SW480 (cell line): ENCODE measurements at places on chromosomes 1 and 21.

- DNase-seq = no peak
These were observed 42.2 kb downstream of the OLIG1 start for GRCh38 chr21:33112151-33112550.

DNA sequence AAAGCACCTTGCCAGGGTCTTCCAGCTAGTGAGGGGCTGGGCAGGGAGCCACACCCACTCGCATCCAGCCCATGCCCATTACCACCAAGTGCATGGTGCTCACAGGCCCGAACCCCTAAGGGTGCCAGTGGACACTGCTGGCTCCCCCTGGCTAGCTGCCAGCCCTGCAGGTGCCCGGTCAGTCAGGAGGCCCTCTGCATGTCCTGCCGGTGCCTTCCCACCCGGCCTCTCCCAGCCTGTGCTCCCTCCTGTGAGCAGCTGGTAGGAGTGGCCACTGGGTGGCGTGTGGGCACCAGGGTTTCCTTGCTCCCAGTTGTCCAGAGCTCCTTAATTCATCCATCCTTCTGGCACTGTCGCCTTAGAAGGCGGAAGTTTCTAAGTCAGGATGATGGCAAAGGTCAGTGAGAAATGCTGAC, 33.4 kb downstream of the QSOX1 start:
- DNase-seq = peak; percentile 63

GRCh38 chr1:230542054-230542453, 100.2 kb upstream of the COG2 start:
- no peak for DNase-seq

GRCh38 chr21:33801424-33802405, 113.9 kb downstream of the ATP5PO start:
- peak; percentile 50 for DNase-seq

DNA sequence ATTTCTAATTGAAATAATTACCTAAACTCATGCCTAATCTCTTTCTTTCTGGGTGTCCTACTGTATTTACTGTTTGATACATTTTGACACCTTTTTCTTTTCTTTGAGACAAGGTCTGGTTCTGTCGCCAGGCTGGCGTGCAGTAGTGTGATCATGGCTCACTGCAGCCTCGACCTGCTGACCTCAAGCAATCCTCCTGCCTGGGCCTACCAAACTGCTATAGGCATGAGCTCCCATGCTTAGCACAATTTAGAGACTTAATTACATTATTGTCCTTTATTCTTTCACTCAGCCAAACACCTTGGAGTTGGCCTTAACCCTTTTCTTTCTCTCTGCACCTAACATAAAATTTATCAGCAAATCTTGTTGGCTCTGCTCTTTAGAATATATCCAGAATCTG, 139.8 kb upstream of the KIF26B start:
- DNase-seq = no peak

GRCh38 chr1:84877592-84877991, 15.4 kb downstream of the LPAR3 start:
- no peak for DNase-seq

GRCh38 chr1:230892018-230892491, 23.7 kb upstream of the C1orf198 start:
- no peak for DNase-seq

- DNase-seq = peak; percentile 21
These were observed 38.4 kb upstream of the SPAG17 start for GRCh38 chr1:118223426-118223825.

- DNase-seq = no peak
These were observed 49.1 kb upstream of the ZNF648 start for GRCh38 chr1:182110635-182111034.

DNA sequence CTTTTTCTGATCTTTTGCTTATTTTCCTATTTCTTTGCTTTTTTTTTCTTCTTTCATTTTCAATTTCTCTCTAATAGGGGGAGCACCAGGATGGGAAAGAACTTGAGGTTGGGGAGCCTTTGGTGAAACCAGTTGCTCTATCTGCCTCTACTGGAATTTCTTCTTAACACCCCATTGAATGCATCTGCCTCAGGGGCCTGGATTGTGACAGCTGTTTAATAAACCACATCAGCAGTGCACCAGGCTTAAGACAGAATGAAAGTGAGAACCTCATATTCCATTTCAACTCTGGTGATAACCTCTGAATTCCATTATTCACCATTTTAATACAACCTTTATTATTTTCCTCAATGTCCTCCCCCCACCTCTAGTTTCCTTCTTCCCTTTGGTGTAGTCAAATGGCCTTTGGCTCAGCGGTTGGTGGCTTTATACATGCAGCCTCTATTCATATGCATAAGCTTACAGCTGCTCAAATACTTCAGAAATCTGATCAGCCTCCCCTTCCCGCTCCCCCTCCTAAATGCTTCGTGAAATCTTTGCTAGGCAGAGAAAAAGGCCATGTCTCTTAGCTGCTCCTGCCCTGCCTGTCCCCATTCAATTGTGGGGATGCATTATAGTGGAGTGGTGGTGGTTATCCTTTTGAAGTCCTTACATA, 537.3 kb upstream of the PLXNA2 start:
- DNase-seq = no peak

- peak; percentile 19 for DNase-seq
These were observed 4.5 kb upstream of the COL16A1 start for GRCh38 chr1:31708324-31708723.

DNA sequence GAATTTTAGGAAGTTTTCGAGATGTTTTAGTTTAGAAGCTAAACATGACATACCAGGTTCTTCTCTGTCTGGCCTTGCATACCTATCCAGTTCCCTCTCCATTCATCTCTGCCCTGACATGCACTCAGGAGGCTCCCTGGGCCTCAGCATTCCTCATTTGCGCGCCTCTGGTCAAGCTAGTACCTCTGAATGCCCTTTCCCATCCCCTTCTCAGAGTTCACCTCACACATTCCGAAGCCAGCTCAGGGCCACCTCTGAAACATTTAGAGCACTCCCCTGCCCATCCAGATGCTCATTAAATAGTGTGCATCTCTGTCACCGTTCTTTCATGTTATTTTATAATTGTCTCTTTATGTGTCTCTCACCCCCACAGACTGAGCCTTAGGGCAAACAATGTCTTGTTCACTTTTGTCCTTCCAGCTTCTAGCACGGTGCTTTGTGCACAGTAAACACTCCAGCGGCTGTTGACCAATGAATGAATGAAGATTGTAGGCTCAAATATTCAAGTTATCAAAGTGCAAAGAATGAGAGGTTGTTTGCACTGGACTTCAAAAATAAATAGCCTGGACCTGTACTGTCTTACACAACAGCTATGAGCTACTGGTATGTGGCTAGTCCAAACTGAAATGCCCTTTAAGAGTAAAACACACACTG, 1.2 kb upstream of the DHCR24 start:
- no peak for DNase-seq

DNA sequence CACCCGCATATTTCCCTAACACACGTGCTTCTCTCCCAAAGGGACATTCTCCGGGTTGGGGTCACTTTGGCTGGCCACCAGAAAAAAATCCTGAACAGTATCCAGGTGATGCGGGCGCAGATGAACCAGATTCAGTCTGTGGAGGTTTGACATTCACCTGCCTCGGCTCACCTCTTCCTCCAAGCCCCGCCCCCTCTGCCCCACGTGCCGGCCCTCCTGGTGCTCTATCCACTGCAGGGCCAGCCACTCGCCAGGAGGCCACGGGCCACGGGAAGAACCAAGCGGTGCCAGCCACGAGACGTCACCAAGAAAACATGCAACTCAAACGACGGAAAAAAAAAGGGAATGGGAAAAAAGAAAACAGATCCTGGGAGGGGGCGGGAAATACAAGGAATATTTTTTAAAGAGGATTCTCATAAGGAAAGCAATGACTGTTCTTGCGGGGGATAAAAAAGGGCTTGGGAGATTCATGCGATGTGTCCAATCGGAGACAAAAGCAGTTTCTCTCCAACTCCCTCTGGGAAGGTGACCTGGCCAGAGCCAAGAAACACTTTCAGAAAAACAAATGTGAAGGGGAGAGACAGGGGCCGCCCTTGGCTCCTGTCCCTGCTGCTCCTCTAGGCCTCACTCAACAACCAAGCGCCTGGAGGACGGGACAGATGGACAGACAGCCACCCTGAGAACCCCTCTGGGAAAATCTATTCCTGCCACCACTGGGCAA, 59.1 kb downstream of the LACTBL1 start:
- DNase-seq = no peak

GRCh38 chr1:209190591-209191261, 392.8 kb upstream of the CAMK1G start:
- DNase-seq = peak; percentile 41

DNA sequence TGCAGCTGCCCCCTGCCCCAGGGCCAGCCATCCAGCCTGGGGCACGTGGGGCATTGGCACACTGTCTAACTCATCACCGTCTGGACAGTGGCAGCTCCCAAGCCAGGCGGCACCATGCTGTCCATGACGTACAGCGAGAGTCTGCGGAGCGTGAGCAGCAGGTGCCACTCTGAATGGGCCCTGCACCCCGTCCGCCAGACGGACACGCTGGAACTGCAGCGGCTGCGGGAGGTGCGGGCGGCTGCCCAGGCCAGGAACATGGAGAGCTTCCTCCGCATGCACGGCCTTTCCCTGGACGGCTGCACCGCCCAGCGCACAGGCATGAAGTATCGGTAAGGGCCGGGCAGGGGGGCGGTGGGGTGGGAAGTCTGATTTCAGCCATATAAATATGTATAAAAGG, 5.7 kb downstream of the KCNAB2 start:
- DNase-seq = no peak

DNA sequence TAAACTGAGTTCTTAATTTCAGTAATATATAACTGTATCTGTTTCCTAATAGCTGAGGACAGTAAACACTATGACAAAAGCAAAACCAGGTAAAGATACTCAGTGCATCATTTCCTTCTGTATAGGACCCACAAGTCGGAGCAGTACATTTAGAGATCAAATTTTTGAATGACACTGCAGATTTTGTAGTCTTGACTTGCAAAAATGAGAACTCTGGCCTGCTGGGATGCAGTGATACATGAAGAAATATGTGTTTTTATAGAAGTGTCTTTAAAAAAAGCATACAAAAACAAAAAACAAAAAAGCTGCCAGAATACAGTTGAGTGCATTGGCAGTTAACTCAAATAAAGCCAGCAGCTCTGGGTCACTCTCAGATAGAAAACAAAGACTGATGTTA, 19.0 kb downstream of the GART start:
- DNase-seq = no peak

- DNase-seq = no peak
These were observed 548 bp downstream of the B3GALT5 start for GRCh38 chr21:39613041-39613934.

GRCh38 chr1:34263406-34263805, 86.7 kb downstream of the C1orf94 start:
- no peak for DNase-seq

DNA sequence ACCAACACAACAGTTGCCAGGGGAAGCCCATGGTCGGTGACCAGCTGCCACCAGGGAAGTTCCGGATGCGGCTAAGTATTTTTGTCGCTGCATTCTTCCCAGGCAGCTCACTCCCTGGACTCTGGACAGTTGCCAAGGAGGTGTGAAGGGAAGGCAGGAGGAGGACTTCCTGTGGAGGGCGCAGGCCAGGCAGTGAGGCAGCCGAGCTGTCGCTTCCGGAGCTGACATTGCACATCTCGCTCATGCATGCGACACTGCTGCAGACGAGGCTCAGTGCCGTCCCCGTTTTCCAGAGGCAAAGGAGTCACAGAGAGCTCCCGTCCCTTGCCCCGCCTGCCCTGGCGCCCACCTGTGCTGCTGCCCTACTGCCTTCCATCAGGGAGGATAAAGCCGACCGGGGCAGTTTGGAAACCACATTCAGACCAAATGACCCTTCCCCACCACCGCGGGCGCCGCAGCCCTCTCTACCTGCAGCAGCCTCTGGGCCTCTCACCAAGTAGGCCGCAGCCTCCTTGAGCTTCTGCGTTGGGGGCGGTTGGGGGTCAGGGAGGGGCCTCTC, 81.4 kb downstream of the NENF start:
- DNase-seq = peak; percentile 87

DNA sequence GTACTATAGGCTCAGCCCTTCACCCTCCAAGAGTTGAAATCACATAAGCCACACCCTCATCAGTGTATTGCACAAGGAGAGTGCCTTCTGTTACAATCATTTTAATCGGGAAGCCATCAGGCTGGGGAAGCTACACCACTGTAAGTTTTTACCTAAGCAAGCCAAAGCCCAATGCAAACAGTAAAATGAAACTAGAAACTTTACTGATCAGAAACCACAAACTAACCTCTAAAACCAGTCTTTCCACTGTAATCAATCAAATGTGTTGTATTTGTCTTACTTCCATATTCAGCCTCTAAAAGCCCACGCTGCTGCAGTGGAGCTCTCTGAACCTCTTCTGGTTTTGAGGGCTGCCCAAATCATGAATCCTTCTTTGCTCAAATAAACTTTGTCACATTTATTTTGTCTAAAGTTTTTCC, 26.2 kb downstream of the CAPN8 start:
- no peak for DNase-seq

DNA sequence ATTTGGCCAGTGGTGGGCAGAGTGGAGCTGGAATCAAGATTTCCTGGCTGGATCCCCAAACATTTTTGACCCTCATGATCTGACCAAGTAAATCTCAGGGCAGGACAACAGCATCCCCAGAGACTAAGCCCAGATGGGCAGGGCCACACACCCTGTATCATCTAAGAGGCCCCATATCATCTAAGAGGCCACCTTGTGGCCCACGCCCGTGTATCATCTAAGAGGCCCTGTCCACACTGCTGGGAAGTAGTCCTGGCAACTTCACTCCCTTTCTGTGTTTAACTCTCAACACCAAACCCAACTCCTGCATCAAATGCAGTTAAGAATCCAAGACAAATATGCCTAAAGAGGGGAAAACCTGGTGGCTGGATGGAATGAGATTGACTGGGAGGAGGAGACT, 81.6 kb upstream of the SSX2IP start:
- no peak for DNase-seq

DNA sequence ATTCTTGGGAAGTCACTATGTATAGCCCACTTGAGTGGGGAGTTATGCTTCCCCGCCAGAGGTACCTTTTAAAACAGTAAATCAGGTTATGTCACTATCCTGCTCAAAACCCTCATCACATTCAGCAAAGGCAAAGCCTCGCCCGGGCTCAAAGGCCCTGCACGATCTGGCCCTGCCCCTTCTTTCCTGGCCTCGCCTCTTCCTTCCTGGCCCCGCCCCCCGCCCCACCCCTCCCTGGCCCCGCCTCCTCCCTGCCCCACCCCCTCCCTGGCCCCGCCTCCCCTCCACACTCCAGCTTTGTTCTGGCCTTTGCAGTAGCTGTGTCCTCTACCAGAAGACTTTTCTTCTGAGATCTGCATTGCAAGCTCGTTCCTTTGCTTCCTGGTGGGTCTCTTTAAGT, 6.6 kb downstream of the LDLRAD2 start:
- peak; percentile 50 for DNase-seq

DNA sequence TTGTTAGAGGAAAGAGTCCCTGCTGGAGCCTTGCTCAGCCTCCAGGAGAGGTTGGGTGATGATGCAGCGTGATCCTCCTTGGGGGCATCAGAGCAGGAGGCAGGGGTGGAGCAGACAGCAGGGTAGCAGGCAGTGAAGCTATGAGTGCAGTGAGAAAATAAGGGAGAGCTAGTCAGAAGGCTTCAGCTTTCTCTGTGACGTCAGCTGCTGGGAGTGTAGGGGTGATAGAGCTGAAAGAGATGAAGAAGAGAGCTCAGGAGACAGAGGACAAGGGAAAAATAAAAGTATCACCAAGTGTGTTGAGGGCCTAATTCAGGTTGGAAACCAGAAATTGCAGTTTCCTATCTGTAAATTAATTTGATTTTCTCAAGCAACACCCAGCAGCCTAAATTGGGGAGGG, 2.2 kb upstream of the ADAM30 start:
- DNase-seq = no peak
